Brain pericyte (primary cell): ENCODE measurements at places on chromosomes 5 and 9.

GRCh38 chr5:32726086-32726557 lies 15.0 kb downstream of the NPR3 start:
- no peak for DNase-seq

DNA sequence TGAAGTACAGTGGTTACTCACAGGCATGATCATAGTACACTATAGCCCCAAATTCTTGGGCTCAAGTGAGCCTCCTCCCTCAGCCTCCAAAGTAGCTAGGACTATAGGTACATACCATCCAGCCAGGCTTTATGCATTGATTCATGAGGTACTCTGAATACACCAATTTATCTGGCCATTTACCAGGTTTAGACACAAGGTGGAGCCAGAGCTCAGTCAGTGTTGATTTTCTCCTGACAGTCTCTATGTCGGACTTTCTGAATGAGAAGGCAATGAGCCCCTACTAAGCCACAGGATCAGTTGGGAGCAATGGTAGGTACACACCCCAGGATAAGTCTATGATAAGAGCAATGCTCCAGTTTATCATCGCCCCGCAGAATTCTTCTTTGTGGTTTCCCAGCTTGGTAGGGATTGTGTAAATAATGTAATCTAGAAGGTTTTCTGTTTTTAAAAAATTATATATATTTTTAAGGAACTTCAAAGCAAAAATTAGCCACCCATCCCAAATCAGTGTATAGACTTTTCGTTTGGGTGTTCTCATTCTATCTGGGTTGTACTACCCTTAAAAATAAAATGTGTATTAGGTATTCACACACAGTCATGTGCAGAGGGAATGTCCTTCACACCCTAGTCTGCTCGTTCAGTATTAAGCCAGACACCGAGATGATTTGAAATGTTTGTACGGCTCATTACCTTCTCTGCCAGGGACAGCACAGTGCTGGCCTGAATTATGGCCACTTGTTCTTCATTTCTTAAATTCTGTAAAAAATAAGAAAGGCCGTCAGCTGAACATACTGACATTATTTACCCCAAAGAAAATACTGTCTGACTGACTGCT lies 118.4 kb upstream of the DPYSL3 start:
- peak; percentile 2 for DNase-seq

- DNase-seq: no peak
Measured at GRCh38 chr9:68727636-68728035, 22.6 kb downstream of the PIP5K1B start.

- no peak for DNase-seq
Measured at GRCh38 chr5:2892466-2893000, 141.1 kb upstream of the IRX2 start.

- DNase-seq: no peak
Measured at GRCh38 chr5:9853309-9853708, 223.2 kb upstream of the TAS2R1 start.

DNA sequence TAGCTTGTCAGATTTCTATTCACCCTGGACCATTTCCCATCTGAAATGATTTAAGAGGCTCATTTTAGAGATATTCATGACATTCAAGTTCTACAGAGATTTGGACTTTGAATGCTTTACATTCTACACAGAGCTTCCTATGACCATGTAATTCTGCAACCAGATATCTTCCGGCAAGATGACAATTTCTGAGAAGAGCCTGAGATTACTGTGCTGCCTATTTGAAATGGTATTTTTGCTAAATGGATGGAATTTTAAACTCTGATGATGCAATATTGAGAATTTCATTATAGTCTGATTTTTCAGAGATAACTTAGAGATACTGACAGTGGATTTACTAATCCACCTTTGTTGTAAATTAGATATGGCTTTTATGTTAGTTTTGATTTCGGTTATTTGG lies 16.0 kb upstream of the ACOT12 start:
- DNase-seq: no peak

DNA sequence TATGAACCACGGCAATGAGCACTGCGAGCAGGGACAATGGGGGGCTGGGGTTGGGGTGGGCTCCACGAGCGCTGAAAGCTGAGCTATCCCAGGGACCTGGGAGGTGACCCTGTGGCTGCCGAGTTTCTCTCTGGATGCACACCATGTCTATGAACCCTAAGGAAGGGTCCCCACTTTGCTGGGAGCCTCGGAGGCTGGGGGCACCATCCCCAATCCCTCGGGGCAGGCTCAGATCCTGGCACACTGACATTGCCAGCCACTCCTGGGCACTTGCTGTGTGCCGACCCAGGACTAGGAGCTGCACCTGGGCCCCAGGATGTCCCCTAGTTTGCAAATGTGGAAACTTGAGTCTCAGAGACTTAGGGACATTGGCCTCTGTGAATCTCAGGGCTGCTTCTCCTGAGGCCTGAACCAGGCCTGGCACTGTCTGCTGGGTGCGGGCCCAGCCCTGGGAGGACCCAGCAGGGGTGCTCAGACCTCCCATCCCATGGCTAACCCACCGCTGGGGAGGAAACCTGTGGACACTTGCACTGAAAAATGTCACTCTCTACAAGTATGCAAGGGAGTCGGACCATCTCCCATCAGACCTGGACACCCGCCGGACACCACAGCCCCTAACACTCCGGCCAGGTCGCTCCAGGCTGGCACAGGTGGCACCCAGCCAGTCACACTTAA lies 13.0 kb upstream of the CAMSAP1 start:
- DNase-seq: no peak

GRCh38 chr5:119418606-119419100 lies 33.6 kb upstream of the HSD17B4 start:
- DNase-seq: no peak

DNA sequence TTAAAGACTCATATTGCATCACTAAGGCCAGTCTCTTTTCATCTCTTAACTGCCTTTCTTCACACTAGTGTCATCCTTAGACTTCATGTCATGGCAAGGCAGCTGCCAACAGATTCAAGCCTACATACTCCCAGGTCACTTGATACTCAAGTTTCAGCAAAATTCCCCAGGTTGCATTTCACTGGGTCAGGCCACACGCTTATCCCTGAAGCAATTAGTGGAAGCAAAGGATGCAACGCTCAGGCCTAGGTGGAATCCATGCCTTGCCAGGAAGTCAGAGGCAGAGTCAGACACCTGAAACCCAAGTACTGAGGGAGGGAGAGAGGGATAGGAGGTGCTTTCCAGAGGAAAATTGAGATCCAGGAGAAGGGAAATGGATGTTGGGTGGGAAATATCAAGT lies 28.9 kb downstream of the YIPF5 start:
- no peak for DNase-seq

DNA sequence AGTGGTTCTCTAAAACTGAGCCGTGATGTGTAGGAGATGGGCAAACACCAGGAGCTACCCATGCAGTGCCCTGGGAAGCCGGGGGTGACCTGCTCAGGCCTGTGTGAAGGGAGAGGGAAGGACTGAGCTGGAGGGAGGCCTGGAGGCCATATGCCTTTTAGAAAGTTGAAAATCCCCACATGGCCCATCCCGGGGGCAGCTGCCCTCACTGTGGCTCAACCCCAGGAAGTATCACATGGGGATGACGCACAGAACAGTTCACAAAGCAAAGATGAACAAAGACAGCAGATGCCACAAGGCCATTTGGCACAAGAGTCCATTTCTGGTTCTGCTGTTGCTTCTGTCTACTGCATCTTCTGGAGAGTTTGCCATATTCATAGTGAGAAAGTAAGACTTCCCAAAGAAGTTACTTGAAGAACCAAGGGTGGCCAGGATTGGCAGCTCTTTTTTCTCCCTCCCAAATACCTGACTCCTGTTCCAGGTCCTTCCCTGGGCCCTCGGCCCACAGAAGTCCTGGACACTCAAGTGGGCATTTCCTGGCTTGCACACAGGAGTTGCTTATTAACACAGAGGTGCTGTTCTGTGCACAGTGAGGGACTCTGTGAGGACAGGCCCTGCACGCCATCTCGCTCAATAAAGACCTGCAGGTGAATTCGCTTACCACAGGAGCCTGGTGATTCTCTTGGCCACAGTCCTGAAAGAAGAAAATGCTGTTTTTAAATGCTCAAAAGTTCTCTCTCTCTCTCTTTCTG lies 25.1 kb downstream of the ACSL6 start:
- no peak for DNase-seq

DNA sequence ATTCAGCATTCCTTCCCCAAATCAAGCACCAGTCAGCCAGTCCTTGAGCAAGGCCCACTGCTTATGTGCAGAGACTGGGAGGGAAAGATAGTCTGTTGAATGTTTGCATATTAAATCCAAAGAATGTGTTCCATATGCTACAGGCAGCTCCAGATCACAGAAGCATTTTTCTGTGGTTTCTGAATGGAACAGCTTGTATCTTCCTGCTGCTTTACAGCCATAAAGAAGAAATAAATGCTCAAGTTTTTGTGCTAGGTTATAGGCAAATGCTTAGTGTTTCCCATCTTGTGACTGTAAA lies 310.3 kb downstream of the TRIM36 start:
- no peak for DNase-seq

DNA sequence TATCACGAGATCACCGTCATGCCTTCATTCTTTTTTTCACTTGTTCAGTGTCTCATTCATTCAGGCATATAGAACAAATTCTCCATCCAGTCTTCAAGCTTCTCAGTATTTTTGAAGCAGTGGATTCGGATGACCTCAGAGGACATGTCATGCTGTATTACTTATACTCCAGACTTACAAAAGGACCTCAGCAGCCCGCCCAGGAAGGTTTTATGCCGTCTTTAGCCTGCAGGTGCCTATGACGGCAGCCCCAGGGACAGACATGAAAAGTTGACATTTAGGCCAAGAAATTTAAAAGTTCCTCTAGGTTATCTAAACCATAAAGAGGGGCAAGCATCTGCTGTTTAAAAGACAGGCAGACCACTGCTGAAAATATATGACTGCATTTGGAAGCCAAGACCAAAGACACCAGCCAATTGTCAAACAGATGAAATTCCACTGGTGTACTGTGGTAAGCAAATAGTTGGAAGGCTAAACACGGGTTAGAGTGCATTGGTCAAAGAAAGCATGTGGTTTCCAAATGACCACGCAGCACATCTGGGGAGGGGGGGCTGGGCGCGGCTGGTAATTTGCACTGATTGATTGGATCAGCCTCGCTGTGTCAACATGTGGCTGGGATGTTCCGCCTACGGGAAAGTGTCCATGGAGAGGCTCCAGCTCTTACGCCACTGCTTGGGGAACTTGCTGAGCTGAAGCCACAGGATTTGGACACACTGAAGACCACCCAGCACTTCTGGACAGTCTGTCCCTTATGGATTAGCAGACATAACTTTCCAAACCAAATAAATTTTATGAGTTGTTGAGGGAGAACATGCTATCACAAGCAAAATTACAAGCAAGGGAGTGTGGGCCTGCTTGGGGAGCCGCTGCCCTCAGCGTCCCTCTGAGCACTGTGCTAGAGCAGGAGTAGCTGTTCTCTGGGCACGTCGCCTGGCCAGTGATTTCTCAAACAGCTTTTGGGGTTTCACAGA lies 173.6 kb downstream of the FANCC start:
- DNase-seq: no peak

- DNase-seq: no peak
Measured at GRCh38 chr5:150180241-150181026, 9.4 kb upstream of the SLC6A7 start.

- DNase-seq: no peak
Measured at GRCh38 chr9:134040176-134040565, 14.9 kb downstream of the BRD3OS start.

GRCh38 chr5:15142458-15142857 lies 270.9 kb upstream of the ANKH start:
- DNase-seq: no peak
